ENCODE measurements at places on chromosomes 4 and X.

DNA sequence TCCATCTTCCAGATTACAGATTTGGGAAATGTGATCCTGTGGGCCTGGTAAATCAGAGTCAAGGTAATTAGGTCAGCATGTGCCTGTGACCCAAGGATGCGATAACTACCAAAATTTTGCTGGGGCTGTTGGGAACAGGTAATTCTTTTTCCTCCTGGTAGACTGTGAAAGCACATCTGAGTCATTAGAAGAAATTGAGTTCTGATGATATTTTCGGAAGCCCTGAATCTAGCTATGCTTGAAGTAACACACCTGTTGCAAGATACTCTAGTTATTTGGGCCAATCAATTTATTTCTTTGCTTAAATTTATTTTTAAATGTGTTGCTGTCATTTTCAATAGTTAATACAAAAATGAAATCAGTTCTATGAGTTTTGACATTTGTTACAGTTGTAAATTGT, 903.6 kb downstream of the RPA4 start:
- DNase-seq, result no peak

DNA sequence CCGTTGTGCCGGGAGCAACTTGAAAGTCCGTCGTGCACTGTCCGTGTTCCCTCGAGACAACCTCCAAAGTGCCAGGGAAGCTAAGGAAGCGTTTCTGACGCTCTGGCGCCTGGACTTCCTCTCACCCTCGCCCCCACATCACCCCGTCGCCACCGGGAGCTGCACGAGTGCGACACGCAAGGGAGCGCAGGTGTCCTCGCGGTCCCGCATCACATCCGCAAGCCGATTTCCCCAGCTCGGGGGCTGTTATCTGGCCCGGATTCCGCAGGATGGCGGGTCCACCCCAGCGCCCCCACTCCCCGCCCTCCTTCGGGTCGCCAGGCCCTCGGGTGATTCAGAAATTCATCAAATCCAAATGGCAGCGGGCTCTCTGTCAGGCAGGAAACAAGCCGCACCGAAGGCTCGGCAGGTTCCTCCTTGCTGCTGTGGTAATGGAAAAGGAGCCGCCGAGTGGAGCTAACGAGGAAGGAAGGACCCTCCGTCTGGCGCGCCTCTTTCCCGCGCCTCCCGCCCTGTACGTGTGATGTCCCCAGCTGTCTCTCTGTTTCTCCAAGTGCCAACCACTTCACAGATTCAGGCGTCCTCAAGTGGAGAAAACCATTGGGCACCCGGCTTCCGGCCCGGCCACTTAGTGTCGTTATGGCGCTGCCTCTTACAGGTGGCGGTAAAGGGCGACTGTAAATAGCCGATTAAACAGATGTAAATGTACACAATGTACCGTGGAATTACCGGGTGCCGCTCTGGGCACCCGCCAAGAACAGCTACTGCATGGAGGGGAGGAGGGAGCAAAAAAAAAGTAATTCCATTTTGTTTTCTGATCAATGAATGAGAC, 921 bp upstream of the SETD7 start:
- no peak for DNase-seq

- DNase-seq, result no peak
These were observed 115.0 kb upstream of the TBL1X start for GRCh38 chrX:9349572-9350494.

- no peak for DNase-seq
These were observed 72.3 kb upstream of the GRID2 start for GRCh38 chr4:92231511-92231910.

GRCh38 chrX:129959493-129959832, 23.0 kb upstream of the BCORL1 start:
- DNase-seq, result no peak

- no peak for DNase-seq
These were observed 516.2 kb upstream of the GALNT7 start for GRCh38 chr4:172652369-172652768.

DNA sequence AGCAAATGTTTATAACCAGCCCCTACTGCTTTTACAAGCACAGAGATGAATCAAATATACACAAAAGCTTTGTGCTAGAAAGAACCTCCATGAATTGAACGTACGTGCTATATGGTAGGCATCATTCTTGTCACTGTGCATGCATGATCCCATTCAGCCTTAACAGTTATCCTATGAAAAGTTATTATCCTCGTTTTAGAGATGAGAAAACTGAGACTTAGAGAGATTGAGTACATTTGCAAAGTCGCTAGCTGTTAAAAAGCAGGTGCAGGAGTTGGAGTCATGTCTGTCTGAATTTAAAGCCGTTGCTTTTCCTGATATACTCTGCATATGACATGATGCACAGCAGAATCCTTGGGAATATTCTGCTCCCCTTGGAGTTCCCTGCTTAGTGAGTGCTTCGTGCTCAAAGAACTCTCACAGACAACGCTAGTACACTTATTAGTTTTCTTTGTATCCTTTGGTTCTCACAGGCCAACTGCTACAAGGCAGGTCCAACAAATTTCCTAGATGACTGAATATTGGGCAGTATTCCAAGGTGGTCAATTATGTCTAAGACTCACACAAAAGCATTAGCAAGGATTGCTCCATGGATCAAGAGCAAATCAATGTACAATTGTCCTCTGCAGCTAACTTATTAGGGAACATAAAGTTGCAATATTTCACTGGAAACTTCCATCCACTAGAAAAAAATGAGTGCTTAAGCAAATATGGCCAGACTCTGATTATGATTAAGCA, 42.8 kb upstream of the TRIM2 start:
- no peak for DNase-seq

- no peak for DNase-seq
These were observed 191.4 kb upstream of the LEF1 start for GRCh38 chr4:108359986-108360681.

GRCh38 chr4:105282489-105282888, 135.8 kb downstream of the TET2 start:
- no peak for DNase-seq

DNA sequence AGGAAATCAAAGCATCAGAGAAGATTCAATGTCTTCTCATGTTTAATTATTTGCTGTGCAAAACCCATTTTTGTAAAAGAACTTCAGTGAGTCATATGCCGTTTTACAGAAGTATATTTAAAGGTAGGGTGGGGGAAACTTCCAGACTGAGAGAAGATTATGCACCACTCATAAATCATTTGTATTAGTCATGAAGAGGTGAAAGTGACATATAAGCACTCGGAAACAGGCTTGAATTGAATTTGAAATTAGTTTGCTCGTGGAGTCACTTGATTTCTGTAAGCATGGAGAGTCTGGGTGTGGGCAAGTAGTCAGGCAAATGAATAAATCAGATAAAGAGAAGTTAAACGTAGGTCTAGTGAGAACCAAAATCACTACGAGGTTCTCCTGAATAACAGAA, 335.1 kb downstream of the ANK2 start:
- DNase-seq, result no peak

GRCh38 chrX:112081781-112082652, 559 bp downstream of the TRPC5 start:
- no peak for DNase-seq

GRCh38 chr4:22688236-22688635, 4.5 kb upstream of the GBA3 start:
- DNase-seq, result no peak

DNA sequence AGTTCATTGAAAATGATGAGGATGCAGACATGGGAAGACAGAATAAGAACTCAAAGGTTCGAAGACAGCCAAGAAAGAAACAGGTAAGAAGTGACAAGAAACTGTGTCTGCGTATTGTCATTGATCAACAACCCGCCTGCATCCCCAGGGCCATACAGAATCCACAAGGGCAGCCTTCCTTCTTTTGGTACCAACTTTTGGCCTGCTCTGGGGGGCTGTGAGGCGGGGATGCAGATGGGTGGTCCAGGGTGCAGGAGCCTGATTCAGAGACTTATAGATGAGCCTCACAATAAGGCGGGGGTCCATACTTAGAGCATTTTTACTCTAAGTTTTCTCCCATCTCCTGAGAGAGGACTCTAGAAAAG, 9.0 kb downstream of the CC2D2A start:
- DNase-seq, result no peak

GRCh38 chrX:47723689-47724088, 64.7 kb upstream of the UXT start:
- DNase-seq, result no peak

- DNase-seq, result no peak
These were observed 71.0 kb downstream of the MGST2 start for GRCh38 chr4:139736661-139737060.

- no peak for DNase-seq
These were observed 51.3 kb upstream of the TMPRSS11F start for GRCh38 chr4:68180849-68181526.

DNA sequence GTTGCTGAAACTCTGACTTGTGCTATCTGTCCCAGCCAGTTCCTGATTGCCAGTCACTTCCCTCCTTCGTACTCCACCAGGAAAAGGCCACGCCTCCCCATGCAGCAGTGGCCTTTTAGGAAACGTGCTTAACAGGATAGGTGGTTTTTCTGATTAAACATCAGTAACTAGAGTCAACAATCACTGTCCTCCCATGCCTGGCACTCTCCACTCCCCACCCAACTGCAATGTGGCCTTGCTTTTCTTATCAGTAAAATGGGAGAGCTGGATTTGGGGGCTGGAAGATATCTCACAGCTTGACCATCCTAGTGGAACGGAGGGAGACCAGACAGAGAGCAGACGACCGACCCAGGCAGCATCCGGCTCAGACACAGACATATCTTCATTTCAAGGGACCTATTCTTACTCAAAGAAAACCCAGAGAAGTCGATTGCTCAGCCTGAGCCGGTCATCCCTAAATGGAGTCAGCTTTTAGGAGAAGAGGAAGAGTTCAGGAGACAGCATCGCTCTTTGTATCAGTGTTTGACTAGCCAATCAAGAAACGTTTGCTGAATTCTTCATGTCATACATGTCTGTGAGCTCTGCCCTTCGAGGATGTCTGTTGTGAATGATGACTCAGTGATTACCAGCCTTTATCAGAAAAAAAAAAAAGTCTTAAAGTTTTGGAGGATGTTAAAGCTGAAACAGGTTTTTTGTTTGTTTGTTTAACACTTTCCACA, 12.7 kb upstream of the UBA6 start:
- no peak for DNase-seq

GRCh38 chrX:57134702-57135101, 2.5 kb downstream of the SPIN2A start:
- no peak for DNase-seq

GRCh38 chr4:79743014-79743413, 330.0 kb downstream of the ANTXR2 start:
- no peak for DNase-seq

- no peak for DNase-seq
These were observed 3.9 kb upstream of the CXCL13 start for GRCh38 chr4:77601614-77602187.

DNA sequence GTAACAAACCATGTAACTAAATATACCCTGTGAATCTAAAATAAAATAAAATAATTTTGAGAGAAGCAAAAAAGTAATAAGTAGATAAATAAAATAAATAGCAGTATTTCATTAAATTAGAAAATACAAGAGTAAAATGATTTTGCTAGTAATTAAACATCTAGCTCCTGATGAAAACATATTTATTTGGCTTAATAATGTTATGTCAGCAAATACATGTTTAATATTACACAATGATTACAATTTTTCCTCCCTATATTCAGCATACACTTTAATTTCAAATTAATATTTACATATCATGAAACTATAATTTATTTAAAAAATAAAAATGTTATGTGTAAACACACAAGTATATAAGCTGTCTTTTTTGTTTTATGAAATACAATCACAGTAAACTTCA, 697.1 kb downstream of the GRID2 start:
- DNase-seq, result no peak

DNA sequence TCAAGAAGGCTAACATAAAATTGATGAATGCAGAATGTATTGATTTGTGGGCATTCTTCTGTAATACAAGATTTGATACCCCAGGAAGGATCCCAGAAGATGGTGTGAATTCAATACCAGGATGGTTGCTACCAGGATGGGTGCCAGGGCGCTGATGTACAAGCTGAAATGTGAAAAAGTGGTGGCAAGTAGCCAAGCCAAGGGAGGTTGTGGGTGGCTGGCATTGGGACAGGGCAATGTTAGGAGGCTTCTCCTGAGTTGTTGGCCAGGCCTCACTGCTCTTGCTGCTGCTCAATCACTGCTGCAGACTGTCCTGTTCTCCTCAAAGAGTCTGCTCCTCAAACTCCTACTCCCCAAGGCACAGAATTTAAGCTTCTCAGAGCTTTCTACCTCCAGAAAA, 77.1 kb downstream of the RBM46 start:
- no peak for DNase-seq

- no peak for DNase-seq
These were observed 49.4 kb downstream of the RTL9 start for GRCh38 chrX:110407910-110408545.

DNA sequence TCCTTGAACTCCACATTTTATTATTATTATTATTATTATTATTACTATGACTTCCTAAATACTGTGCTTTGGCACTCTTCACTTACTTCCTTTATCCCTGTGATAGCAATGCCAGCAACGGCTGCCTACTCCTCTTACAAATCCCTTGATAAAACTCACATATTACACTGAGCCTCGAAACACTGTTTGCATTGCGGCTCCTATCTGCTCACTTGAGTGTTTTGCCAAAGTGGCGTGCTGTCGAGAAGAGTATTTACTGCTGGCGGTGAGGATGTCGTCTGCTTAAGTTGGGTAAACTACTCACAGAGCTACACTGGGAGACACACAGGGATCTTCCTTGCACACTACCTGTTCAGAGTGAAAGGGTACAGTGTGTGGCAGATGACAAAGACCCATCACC, 143.4 kb upstream of the VCX3A start:
- no peak for DNase-seq

DNA sequence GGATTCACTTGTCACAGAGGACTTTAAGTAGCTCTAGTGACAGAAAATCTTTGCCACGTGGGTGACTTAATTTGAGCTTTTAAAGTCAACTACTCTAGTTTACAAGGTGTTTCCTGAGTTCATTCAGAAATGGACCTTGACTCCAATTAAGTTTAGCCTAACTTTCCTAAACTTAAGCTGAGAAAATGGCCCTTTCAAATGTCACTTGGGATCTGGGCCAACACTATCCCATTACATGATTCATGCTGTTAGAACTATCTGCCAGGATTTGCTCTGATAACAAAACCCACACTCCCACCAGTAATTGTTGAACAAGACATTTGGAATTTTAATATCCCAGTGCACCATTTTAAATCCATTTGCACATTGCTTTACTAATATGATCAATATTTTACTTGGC, 40.8 kb downstream of the C4orf46 start:
- DNase-seq, result no peak

DNA sequence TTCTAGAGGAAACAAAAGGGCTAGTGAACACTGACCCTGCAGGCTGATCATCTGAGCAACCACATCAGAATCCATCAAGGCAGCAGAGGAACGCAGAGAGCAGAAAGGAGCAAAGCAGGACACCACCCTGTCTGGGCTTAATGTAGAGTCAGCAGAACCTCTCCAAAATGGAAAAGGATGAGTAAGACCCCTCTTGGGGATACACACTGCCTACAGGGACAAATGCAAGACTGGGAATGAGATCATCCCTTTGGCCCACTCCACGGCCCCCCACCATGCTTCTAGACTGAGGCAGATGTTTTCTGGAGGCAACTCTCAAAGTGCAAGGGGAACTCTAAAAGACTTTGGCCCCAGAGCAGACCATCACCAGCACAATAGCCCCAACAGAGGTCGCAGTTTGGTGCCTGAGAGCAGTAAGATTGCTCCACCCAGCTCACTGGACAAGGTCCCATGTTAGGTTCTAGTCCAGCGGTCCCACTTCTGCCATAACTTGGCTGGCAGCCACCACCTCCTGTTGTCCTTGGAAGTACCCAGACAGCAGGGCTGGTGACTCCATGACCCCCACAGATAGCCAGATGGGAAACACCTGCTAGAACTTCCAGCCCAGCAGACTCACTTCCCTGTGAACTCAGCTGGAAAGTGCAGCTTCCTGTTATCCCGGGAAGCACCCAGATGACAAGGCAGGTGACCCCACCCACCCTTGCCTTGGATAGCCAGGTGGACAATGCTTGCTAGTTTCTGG, 372.7 kb downstream of the INPP4B start:
- no peak for DNase-seq

All from cortex of kidney (tissue), 1 donor.